ENCODE measurements at places on chromosomes 3 and 15. TPM values are rescaled to one million over a fixed set of nuclear protein-coding genes. Genes with fewer than 3 reads are reported as not detected.

DNA sequence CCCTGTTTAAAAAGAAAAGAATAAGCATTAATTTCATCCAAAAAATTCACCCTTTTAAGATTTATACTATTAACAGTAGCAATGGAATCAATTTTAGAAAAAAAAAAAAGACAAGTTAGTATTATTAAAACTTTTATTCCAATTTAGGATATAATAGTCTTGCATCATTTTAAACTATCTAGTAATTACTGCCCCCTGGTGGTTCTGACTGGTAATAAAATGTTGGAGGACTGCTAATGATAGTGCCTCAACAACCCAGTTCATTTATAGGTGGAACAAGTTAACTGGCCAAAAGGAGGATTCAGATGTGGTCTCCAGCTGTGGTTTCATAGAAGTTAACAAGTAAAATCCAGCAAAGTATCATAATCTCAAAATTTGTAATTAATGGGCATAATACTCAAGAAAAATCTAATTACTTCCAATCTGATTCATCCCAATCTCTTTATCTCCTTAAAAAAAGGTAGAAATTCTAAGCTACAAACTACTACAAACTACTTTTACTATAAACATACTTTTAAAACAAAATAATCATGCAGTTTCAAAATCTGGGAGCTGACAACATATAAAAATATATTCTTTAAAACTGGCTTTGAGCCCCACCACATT is 30.7 kb upstream of the WDR49 start:
- peak; percentile 42 for DNase-seq

RETNLB gene
- not detected for total RNA-seq

DNA sequence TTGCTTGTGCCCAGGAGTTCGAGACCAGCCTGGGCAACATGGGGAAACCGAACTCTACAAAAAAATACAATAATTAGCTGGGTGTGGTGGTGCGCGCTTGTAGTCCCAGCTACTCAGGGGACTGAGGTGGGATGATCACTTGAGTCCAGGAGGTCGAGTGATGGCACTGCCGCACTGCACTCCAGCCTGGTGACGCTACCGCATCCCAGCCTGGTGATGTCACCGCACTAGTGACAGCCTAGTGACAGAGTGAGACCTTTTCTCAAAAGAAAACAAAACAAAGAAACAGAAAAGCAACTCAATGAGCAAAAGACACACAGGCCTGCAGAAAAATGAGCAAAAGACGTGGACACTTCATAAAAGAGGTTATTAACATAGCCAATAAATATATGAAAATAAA is 19.9 kb upstream of the SYNM start:
- no peak for DNase-seq

- no peak for DNase-seq
These were observed 878.0 kb downstream of the PDCD6IP start for GRCh38 chr3:34676436-34676835.

DNA sequence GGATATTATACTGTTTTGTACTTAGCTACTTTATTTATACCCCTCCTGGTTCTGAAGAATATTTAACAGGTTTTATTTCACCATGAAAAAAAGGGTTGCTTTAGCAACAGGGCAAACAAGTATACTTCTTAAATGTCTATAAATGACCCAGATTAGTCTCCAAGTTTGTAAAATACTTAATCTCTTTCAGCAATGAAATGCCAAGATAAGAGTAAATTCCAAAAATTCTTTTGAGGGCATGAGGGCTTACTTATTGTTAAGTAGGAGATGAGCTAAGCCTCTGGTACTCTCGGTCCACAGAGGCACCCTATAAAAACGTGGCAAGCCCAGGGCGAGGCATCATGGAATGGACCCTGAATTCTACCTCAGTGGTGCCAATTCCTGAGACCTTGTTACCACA is 264.8 kb upstream of the NSMCE3 start:
- DNase-seq = no peak

FURIN gene
- 64.1 TPM for total RNA-seq
